ENCODE measurements at places on chromosomes 11 and 22.

DNA sequence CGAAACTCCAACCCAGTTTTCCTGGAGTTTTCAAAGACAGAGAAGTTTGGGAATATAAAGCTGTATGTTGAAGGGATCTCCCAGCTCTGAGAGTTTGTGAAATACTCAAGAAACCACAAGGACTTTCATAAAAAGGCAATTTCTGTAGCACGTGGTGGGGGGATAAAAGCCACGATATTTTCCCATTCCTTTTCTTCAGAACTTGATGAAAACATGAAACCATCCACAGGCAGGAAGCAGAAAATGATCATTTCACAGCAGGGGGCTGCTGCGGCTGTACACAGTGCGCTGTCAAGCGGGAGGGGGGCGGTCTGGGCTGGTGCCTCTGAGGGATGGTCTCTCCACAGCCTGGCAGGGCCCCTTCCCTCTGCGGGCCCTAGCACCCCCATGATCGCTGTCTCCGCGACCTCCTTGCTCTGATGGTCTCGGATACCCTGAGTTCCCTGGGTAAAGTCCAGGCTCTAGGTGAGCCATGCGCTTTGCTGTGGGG, 423.2 kb downstream of the MN1 start:
- DNase-seq, result no peak

DNA sequence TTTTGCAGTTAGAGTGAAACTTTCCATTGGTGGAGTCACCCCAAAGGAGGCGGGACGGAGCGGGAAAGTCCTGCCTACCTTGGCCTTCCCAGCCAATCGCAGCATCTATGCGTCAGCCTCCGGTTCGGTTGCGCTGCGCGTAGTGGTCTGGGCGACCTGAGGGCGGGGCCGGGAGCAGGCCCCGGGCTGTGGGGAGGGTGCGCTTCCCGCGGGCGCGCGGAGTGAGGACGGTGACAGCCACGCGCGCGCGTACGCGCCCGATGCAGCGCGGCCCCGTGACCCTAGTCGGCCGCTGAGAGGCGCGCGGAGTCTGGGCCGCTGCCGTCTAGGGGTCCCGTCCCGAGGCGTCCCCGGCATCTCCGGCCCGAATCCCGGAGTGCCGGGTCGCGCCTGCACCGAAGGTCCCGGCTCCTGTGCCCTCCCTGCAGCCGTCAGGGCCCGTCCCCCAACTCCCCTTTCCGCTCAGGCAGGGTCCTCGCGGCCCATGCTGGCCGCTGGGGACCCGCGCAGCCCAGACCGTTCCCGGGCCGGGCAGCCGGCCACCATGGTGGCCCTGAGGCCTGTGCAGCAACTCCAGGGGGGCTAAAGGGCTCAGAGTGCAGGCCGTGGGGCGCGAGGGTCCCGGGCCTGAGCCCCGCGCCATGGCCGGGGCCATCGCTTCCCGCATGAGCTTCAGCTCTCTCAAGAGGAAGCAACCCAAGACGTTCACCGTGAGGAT, at the start of gene NF2:
TSS of gene NF2 (plus strand) at position 276 of the 718 bp plus-strand sequence. CDS start at position 642, 366 bp downstream.
- peak; percentile 93 for DNase-seq

- DNase-seq, result no peak
These were observed 5.5 kb downstream of the RCOR2 start for GRCh38 chr11:63911440-63911839.

GRCh38 chr11:78467931-78468330, 50.3 kb upstream of the GAB2 start:
- DNase-seq, result no peak

- DNase-seq, result no peak
These were observed 849 bp upstream of the APOBEC3B start for GRCh38 chr22:38981005-38981991.

DNA sequence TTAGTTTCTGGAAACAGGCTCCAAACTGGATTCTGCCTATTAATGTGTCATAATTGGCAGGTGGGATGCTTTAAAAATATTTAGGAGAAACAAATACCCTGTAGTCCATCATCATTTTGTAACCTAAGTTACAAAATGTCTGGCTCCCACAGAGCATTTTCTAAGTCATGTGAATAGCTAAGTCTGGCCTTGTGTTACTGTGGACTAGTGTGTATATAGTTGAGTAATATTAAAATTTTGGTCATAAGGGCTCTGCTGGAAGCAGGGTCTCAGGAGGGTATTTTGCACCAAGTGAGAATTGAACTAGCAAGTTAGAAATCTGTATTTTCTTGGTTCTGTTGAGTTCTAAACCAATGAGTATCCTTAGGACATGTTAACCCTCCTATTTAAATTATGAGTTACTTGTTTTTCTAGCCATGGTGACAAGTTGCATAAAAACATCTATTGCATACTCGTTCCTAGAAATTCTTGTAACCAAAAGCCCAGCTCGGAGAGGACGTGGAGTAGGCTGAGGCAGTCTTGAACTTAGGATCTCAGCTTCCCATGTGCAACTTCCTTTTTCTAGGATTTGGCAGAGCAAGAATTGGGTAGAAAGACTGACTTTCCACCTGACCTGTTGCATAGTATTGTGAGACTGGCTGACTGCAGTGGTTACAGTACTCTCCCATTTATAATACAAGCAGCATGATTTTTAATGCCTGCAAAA, 5.4 kb downstream of the PTPMT1 start:
- DNase-seq, result no peak

All from stimulated activated CD4-positive, alpha-beta T cell treated with anti-CD3 and anti-CD28 coated beads, TNF-alpha, amount 100 ng/mL, for 1 hour (primary cell).